Stimulated activated CD8-positive, alpha-beta memory T cell treated with anti-CD3 and anti-CD28 coated beads, Interleukin-12 subunit alpha, Interleukin-12 subunit beta, amount 100 ng/mL, for 4 hours (primary cell): ENCODE measurements at places on chromosomes 1 and 21.

- peak; percentile 57 for DNase-seq
These were observed 21.4 kb downstream of the SLC2A7 start for GRCh38 chr1:9004700-9005394.

DNA sequence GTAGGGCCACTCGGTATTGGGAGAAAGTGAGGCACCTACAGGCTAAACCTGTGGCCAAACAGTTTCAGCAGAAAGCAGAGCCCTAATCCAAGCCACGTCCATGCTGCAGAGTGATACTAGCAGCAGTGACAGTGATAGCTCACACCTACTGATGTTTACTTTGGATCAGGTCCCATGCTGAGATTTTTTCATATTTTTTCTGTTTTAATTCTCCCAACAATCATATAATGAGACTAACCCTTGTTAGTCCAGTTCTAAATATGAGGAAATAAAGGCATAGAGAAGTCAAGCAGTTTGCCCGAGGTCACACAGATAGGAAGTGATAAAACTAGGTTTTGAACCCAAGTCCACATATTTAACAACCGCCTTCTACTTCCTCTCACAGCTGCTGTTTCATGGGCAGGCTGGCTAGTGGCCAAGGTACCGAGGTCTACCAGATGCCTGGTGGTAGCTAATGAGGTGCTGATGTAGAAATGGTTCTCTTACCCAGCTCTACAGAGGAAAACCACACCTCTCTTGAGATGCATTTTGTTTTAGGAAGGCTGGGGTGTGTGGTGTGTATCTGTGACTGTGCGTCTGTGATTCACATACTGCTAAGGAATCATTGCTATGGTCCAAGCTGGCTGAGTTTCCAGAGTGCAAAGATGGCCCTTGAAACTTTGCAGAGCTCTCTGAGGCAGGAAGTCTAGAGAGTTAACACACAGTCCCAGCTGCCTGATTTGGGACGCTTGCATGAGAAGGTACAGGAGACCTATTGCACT lies 80.3 kb upstream of the ARTN start:
- no peak for DNase-seq

GRCh38 chr1:30538993-30539867 lies 184.2 kb downstream of the MATN1 start:
- no peak for DNase-seq

GRCh38 chr1:207808322-207808705 lies 56.5 kb downstream of the CD46 start:
- DNase-seq: no peak

DNA sequence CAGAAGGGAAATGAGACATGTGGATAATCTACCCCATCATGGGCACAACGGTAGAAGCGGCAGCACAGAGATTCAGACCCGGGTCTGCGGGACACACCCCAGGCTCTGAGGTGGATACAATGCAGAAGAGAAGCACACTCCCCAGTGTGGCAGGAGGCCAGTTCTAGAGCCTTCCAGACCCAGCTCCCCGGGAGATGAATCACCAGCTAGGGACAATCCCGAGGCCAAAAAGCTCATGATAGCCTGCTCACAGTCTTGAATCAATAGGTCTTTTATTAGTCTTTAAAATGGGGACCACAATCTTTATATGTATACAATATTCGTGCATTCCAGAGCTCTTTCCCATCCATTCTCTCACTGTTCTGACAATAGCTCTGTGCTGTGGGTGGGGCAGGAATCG lies 57.3 kb upstream of the DIRAS3 start:
- no peak for DNase-seq

- DNase-seq: no peak
These were observed 8.4 kb downstream of the TRAF5 start for GRCh38 chr1:211334986-211335385.

- DNase-seq: no peak
These were observed 18.7 kb upstream of the PTGFR start for GRCh38 chr1:78471890-78472620.

- no peak for DNase-seq
These were observed 35.1 kb downstream of the TNFSF18 start for GRCh38 chr1:173015629-173016028.

- no peak for DNase-seq
These were observed 24.5 kb downstream of the SSX2IP start for GRCh38 chr1:84665703-84666317.
